Neural crest cell (in vitro differentiated cells): ENCODE measurements at places on chromosomes 5 and 9.

GRCh38 chr9:136050701-136051452 is 44.2 kb downstream of the NACC2 start:
- no peaks in the 10 kb centered on the region for H3K36me3 ChIP-seq
- peak; percentile 28 for DNase-seq

DNA sequence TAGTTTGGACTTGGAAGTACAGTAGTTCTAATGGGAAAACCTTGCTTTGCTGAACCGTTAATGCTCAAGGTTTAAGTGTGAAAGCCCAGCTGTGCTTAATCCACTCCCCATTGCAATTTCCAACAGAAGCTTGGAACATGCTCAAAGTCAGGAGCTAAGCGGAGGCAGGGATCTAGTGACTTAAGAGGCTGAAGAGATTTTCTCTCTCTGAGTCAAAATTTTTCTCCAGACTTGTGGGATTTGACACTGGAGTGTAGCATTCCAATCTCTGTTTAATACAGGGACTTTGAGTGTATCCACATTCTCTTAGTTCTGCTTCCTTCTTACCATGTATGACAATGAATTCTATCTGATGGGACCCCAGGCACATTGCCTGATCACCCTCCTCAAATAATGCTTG is 471.8 kb downstream of the KIF4B start:
- peaks cover 4% of the 10 kb centered on the region for H3K4me1 ChIP-seq
- no peak overlapping the region for H3K4me3 ChIP-seq
- H3K27me3 ChIP-seq = peaks cover 9% of the 10 kb centered on the region
- H3K27ac ChIP-seq = no peak overlapping the region
- H3K36me3 ChIP-seq = no peaks in the 10 kb centered on the region
- DNase-seq = no peak

DNA sequence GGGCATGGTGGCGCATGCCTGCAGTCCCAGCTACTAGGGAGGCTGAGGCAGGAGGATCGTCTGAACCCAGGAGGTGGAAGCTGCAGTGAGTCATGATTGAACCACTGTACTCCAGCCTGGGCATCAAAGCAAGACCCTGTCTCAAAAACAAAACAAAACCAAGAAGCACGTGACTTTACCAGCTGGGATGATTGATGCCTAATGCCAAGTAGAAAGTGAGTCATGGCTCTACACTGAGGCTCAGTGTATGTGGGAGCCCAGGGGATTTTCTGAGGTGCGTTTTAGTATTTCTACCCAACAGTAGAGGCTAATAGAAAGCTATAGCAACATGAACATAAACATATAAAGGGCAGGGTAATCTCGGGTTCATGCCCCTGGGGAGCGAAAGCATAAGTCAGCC is 13.9 kb upstream of the BRD3OS start:
- no peaks in the 10 kb centered on the region for H3K27me3 ChIP-seq
- no peak for DNase-seq
- H3K4me3 ChIP-seq = no peak overlapping the region
- H3K36me3 ChIP-seq = peaks cover 12% of the 10 kb centered on the region
- H3K27ac ChIP-seq = no peak overlapping the region
- no peaks in the 10 kb centered on the region for H3K4me1 ChIP-seq

DNA sequence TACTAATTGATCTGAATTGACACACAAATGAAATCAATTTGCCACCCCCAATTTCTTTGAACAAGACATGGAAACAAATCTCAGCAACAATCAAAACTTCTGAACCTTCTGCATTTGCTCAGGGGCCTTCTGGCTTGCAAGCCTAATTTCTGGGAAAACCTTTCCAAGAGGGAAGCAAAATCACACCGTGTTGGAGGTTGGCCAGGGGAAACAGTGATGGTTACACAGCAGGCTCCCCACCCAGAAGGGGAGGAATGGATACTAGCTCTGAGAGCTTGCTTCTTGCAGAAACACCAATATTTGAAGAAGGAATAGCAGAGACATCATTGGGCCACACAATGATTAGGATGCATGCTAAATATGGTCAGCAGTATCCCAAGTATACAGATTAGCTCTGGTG is 488.6 kb upstream of the TRPC7 start:
- H3K27ac ChIP-seq = no peak overlapping the region
- no peak overlapping the region for H3K4me3 ChIP-seq
- H3K27me3 ChIP-seq = no peaks in the 10 kb centered on the region

- peak; percentile 64 for DNase-seq
- H3K36me3 ChIP-seq = no peaks in the 10 kb centered on the region
- H3K4me1 ChIP-seq = peaks cover 5% of the 10 kb centered on the region
- H3K27ac ChIP-seq = no peak overlapping the region
Observed at GRCh38 chr9:10268531-10269485, 344.0 kb downstream of the PTPRD start.

DNA sequence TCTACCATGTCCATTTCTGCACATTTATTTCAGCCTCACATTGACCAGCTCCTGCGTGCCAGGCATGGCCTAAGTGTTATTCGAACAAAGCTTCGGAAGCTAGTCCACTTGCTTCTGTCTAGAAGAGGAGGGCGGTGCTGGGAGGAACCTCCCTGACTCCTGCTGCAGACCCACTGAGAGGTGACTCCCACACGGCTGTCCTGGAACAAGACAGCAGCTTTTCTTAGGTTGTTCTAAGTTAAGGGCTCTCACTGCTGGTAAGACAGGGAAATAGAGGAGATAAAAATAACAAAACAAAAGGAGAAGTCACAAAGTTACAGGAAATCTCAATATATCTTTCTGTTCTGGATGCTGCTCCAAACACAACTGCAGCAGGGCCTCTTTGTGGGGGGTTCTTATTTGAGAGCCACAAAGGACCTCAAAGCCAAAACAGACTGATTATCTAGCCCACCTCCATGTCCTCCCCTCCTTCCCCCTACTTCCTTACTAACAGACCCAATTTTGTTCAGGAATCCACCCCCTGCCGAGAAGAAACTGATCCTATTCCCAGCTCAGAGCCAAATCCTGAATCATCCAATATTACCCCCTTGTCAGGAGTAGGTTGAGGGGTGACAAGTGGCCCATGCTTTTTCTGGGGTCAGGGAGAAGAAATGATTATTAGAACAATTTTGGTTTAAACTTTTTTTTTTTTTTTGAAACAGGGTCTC is 28.4 kb upstream of the KCNIP1 start:
- no peak overlapping the region for H3K4me3 ChIP-seq
- H3K4me1 ChIP-seq = peaks cover 11% of the 10 kb centered on the region
- no peak for DNase-seq
- no peaks in the 10 kb centered on the region for H3K36me3 ChIP-seq

GRCh38 chr5:104533498-104533897 is 970.9 kb upstream of the NUDT12 start:
- no peaks in the 10 kb centered on the region for H3K27me3 ChIP-seq
- no peak for DNase-seq
- no peaks in the 10 kb centered on the region for H3K36me3 ChIP-seq
- no peaks in the 10 kb centered on the region for H3K4me1 ChIP-seq

- peaks cover 10% of the 10 kb centered on the region for H3K36me3 ChIP-seq
- H3K4me3 ChIP-seq = no peak overlapping the region
- H3K27ac ChIP-seq = no peak overlapping the region
- peaks cover 23% of the 10 kb centered on the region for H3K4me1 ChIP-seq
Observed at GRCh38 chr5:34866989-34867471, 28.1 kb downstream of the TTC23L start.

- H3K27ac ChIP-seq = no peak overlapping the region
- DNase-seq = no peak
- peaks cover 3% of the 10 kb centered on the region for H3K36me3 ChIP-seq
Observed at GRCh38 chr5:39377613-39378012, 13.3 kb upstream of the C9 start.

DNA sequence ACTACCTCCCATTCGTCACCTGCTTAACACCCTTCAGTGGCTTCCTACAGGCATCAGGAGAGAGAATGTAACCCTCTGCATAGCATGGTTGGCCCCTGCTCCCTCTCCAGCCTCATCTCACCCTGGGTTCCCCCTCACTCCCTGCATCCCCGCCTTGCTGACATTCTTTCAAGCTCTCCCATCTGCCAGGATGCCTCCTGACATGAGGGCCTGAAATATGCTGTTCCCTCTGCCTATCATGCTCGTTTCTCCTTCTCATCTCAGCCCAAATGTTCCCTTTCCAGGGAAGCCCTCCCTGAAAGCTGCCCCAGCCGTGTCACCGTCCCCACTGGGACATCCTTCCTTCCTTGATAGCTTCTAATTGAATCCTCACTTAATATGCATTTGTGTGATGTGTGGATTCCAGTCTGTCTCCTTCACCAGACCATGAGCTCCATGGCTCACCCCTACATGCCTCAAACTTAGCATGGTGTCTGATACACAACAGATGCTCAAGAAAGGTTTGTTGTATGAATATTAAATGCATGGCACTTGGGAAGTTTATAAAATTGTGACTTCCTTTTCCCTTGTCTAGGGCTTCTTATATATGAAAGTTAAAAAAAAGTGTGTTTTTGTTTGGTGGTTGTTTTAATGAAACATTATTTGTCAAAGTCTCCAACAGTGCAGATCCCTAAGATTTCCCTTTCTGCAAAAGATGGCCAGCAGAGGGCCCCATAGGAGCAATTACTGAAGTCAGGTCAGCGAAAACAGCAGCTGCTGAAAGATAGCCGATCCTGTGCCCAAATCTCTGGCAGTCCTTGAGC is 7.3 kb upstream of the C5orf58 start:
- peaks cover 64% of the 10 kb centered on the region for H3K4me1 ChIP-seq
- no peaks in the 10 kb centered on the region for H3K36me3 ChIP-seq
- peak; percentile 81 for DNase-seq
- no peak overlapping the region for H3K27ac ChIP-seq
- H3K4me3 ChIP-seq = peak overlapping the region; percentile 10
- no peaks in the 10 kb centered on the region for H3K27me3 ChIP-seq

DNA sequence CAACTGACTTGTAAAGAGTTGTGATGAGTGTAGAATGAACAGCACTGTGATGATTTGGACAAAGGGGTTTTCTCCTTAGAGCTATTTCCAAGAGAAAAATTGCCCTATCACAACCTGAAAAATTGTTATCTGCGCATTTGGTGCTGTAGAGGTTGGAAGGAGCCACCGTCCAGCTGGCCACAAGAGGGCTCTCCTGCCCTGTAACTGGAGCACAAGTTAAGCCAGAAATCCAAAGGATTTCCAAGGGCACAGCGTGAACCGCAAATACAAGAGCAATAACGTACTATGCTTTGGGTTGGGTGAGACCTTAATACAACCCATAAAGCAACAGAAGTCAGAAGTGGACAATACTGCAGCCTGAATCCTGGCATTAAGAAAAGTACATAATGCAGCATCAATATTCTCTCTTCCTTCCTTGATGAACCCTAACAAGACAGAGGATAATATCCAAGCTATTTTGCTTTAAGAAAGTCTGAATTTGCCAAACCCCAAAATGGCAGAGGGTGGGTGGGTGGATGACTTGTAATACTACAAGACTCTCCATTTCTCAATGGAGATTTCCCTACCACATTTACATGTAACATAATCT is 56.8 kb upstream of the SMIM32 start:
- H3K4me3 ChIP-seq = no peak overlapping the region
- H3K36me3 ChIP-seq = no peaks in the 10 kb centered on the region
- peaks cover 41% of the 10 kb centered on the region for H3K27me3 ChIP-seq
- peak; percentile 46 for DNase-seq
- no peak overlapping the region for H3K27ac ChIP-seq
- H3K4me1 ChIP-seq = no peaks in the 10 kb centered on the region

DNA sequence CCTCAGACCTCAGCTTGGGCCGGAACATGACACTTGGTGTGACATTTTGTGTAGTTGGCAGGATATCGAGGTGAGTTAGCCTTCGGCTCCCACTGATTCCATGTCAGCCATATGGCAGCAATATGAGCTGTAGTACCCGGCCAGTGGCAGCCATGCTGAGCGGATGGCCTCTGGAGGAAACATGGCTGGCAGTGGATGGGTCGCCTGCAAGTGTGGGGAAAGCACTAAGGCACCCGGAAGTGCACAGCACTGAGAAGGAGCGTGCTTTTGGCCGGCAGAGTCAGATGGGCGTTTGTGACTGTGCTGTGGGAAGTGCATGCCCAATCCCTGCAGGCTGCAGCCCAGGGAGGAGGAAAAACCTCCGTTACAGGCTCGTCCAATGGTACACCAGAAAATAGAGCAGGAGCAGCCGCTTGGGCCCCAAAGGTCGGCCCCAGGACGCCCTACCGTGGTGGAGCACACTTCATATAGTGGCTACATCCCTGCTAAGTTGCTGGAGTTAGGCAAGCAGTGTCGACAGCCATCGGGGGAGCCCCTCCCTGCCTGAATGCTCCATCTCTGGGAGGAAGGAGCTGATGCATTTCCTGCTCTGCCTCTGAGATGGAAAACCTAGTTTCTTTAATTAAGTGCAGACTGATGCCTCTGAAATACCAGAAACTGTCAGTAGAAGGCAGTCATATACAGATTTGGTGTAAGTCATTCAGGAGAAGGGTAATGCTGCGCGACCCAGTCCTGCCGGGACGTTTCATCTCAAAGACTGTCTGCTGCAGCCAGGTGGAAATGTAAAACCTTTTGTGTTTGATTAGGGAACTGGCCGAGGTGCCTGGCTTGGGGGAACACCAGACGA is 2185.8 kb upstream of the ACO1 start:
- no peak overlapping the region for H3K4me3 ChIP-seq
- H3K4me1 ChIP-seq = no peaks in the 10 kb centered on the region
- no peak overlapping the region for H3K27ac ChIP-seq
- no peaks in the 10 kb centered on the region for H3K36me3 ChIP-seq

DNA sequence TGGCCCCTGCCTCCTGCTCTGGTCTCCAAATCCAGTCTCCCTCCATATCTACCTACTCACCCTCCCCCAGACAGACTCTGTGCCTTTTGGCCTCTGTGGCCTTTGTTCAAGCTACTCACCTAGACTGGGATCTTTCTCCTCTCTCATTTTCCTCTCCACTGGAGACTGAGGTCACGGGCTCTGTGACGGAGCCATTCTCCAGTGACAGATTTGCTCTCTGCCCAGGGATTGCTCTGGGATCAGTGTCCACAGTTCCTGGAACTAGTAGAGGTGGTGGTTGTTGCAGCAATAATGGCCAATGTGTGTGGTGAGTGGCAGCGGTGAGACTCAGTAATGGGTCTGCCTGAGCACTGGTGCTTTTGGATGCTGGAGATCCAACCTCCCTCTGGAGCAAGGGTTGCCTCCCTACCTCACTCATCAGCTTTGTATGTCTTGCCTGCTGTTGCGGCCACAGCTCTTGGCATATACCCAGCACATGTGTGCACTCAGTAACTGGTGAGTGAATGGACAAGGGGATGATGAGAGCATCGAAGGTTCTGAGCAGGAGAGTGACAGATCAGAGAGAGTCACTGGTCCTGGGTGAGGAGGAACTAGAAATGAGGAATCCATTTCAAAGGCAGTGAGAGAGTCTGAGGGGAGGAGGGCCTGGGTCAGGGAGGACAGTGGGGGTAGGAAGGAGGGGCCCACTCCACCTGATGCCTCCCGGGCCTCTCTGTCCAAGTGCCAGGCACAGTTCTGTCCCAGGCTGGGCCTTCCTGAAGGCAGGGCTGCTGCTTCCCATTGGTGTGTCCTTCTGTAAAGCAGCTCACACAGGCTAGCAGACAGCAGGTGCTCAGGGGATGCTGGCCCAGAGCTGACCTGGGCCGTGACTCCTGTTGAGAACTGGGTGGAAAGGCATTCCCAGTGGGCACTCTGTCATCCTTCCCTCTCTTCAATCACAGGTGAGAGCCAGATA is 96.5 kb upstream of the PITX1 start:
- no peaks in the 10 kb centered on the region for H3K4me1 ChIP-seq
- H3K27ac ChIP-seq = peak overlapping the region; percentile 94
- no peak overlapping the region for H3K4me3 ChIP-seq
- no peaks in the 10 kb centered on the region for H3K36me3 ChIP-seq
- no peak for DNase-seq
- H3K27me3 ChIP-seq = no peaks in the 10 kb centered on the region
